ENCODE measurements at places on chromosomes 5 and 9. TPM values are rescaled to one million over a fixed set of nuclear protein-coding genes. Genes with fewer than 3 reads are reported as not detected.
A peak's percentile ranks its signal among the peaks of the same experiment; 100 is the strongest.

- DNase-seq = no peak
Observed at GRCh38 chr9:37269221-37269620, 148.8 kb downstream of the ZCCHC7 start.

DNA sequence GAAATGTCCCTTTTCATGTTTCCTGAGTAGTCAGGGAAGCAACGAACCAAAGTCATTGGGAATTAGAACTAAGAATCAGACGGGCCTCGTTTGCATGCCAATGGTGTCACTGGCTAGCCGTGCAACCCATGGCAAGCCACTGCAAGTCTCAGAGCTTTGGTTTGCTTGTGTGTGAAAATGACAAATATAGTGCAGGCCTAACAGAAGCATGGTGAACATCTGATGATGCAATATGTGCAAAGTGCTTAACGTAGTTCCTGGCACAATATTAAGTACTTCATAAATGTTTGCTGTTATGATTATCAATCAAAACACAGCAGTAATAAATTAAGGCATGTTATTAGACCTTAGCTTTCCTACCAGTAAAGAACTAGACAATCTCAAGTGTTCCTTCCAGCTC lies 118.0 kb upstream of the TRIM32 start:
- no peak for DNase-seq

GRCh38 chr5:9681706-9682105 lies 51.6 kb upstream of the TAS2R1 start:
- no peak for DNase-seq

DNA sequence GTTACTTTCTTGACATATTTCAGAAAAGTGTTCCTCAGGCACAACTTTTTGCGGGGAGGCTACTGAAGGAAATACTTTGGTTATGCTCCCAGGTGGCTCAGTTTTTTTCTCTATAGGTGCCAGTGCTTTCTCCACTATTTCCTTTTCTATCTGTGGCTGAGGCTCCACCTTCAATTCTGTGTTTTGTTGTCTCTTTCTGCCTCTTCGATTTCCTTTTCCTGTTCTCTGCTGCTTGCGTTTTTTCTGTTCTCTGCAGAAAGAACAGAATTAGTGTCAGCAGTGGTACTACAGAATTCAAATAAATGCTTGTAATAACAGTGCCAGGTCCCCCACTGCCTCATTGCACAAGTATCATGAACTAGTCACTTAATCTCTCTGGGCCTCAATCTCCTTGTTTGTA lies 7.0 kb downstream of the HEMGN start:
- DNase-seq = no peak

The SPINK6 gene
- not detected for total RNA-seq

The CFAP157 gene
- not detected for total RNA-seq

GRCh38 chr9:114899461-114899860 lies 30.9 kb downstream of the TNFSF8 start:
- DNase-seq = peak; percentile 58

GRCh38 chr5:178765753-178766300 lies 35.4 kb upstream of the ZNF354A start:
- no peak for DNase-seq

- DNase-seq = peak; percentile 72
Observed at GRCh38 chr9:19229595-19230354, 718 bp upstream of the DENND4C start.

The GABRA1 gene
- not detected for total RNA-seq

- no peak for DNase-seq
Observed at GRCh38 chr5:155367841-155368240, 354.3 kb downstream of the KIF4B start.

All from endothelial cell of umbilical vein (primary cell).